ENCODE measurements at places on chromosomes 7 and 10.
A peak's percentile ranks its signal among the peaks of the same experiment; 100 is the strongest.

DNA sequence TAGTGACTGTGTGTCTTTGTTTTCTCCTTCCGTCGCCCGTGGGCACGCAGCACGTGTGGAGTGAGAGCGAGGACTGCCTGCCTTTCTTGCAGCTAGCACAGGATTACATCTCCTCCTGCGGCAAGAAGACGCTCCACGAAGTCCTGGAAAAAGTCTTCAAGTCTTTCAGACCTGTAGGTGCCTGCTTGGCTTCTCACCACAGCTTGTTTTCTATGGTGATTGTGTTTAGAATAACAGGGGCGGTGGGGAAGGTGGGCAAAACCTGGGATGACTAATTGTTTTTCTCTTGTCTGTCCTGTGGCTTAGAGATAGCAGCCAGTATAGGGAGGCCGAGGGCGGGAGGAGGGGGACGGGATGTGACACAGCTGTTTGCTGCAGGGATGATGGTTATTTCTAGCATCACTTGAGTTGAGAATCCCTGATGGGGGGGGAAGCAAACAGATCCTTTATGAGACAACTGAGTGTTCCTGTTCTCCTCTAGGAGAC, 11.4 kb downstream of the MTURN start:
- DNase-seq: no peak

DNA sequence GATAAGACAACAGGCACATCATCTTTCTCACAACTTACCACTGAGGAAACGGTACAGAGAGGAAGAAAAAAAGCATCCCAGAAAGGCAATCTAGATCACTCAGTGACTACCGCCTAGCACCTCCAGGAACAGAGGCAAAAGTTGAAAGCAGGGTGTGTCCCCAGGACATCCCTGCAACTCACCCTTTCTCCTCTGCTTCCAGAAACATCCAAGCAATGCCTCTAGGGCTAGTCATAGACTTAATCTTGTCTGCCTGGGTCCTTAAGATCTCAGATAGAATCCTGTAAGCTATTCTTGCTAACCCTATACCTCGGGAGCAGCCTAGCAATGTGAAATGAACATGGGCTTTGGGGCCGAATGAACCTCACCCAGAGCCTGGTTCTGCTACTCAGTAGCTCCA, 18.8 kb upstream of the PDCD4 start:
- no peak for DNase-seq

DNA sequence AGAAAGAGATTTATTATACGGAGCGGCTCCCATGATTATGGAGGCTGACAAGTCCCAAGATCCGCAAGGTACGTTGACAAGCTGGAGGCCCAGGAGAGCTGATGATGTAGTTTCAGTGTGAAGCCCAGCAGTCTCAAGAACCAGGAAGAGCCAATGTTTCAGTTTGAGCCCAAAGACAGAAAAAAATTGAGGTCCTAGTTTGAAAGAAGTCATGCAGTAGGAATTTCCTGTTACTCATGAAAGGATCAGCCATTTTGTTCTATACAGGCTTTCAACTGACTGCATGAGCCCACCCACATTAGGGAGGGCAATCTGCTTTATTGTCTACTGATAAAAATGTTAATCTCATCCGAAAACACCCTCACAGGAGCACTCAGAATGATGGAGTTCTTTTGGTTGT, 51.5 kb downstream of the CCDC71L start:
- peak; percentile 29 for DNase-seq

DNA sequence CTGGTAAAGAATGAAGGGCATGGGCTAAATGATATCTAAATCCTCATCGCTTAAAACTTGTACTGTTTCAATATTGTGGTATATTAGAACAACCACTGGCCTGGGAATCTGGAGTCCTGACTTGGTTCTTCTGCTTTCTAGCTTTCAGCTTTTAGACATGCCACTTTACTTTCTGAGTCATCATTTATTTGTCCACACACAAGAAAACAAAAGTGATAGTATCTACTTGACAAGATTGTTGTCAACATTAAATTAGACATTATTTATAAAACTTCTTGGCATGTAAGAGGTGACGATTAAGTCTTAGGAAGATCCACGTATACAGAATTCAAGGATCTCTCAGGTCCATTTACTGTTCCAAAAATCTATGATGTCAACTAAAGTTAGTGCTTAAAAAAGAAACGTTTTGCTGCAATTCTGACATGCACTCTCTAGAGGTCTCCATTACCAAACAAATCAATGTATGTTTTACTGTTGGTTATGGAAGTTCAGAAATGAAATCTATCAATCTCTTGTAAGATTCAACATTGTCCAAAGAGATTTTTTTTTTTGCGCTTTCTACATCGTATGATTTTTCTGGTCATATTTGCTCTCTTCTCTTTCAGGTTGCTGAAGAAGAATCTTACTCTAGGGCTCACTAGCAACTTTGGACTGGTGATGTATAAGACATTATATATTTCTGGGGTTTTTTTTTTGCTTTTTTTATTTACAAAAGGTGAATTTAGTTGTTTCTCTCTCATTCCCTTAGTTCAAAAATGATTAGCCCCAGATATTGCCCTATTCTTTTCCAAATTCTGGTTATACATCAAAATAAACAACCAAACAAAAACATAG, 53.6 kb upstream of the DYNC1I1 start:
- peak; percentile 1 for DNase-seq

DNA sequence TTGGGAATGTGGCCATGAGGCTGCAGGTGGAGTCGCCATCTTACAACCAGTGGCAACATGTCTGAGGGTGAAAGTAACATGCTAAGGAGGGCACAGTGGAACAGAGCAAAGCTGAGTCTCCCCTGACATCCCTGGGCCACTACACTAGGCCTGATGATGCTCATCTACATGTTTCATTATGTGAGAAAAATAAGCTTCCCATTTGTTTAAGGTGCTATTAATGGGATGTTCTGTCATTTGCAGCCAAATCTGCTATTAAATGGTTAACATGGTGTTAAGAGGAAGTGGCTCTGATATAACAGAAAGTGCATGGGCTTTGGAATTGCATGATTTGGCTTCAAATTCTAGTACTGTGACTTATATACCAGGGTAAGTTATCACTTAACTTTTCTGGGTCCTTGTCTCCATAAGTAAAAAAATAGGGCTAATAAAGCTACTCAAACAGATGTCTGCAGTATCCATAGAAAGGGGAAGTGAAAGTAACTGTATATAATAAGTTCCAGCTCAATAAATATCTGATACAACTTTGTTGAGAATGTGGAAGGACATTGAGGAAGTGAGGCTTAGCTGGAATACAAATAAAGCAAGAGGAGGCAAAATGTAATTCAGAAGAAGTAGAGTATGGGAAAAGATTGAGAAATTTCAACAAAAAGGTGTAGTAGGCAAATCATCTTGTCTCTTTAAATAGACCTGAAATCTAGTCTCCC, 158.9 kb downstream of the RTKN2 start:
- no peak for DNase-seq

DNA sequence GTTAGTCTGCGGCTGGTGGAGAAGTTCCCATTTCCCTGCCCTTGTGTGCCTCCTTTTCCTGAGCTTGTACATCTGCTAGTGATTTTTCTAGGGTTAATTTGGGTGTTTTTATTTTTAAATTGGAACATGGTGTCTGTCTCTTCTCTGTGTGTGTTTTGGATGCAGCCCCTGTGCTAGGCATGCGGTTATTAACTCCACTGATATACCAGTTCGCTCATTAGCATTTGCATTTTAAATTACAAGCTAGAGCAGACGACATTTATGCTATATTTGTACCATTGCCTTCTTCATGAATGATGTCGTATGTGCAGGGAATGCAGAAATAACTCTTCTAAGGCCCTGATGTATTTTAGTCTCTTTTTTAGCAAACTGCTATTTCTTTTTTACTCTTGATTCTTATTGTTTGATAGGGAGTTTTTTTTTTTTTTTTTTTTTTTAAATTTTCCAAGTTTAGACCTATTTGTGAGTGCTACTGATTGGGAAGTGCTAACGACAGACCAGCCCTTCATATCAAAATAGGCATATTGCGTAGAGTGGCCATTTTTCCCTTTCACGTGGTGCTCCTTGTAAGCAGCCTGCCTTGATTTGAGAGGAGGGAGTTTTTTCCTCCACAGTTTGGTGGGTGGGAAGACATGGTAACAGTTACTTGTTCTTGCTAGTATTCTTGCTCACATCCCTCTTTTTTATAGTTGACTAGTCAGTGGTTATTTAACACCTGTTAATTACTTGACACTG, 89.6 kb downstream of the LRRC4 start:
- no peak for DNase-seq

- DNase-seq: no peak
These were observed 620.4 kb downstream of the GALNT17 start for GRCh38 chr7:71752171-71752935.

- no peak for DNase-seq
These were observed 1038.9 kb downstream of the GRM8 start for GRCh38 chr7:126213876-126214275.

DNA sequence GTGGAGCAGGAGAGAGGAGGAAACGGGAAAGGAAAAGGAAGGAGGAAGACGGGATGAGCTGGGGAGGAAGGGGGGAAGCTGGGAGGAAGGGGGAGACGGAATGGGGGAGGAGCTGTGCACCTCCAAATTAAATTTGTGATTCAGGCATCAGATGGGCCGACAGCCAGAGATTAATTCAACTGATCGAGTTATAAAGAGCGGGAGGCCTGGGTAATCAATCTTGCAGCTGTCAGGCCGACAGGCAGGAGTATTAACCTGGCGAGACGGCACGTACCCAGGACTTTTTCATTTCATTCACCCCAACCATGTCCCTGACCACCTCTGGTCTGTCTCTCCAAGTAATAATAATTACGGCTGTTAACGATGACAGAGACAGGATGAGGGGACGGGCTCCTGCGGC, 26.2 kb downstream of the KAZALD1 start:
- DNase-seq: no peak

- no peak for DNase-seq
These were observed 11.5 kb upstream of the OGA start for GRCh38 chr10:101829561-101830315.

- no peak for DNase-seq
These were observed 35.1 kb upstream of the COBL start for GRCh38 chr7:51351661-51352060.

DNA sequence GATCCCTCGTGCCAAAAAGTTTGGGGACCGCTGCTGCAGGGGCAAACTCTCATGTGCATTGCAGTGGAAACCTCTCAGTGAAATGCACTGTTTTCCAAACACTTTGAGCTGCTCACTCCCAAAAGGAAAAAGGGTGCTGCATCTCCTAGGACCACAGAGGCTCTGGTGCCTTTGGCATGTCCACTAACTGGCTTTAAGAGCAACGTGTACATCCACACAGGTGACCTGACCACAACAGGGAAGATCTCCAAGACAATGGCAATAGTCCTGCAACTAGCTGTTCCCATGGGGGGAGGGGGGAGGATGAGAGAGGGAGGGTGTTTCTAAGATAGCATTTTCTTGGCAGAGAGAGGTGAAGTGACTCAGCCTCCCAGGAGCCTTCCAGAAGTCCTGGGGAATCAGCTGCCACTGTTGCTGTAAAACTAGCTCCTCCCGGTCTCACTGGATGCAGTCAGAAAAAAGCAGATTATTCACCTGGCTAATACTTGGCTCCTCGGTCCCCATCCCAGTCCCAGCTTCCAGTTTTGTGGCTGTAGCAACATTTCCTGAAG, 181.7 kb downstream of the HECW1 start:
- peak; percentile 14 for DNase-seq

- DNase-seq: no peak
These were observed 747 bp downstream of the GDI2 start for GRCh38 chr10:5812283-5813090.

GRCh38 chr7:22444181-22444971, 55.6 kb downstream of the STEAP1B start:
- DNase-seq: no peak

- no peak for DNase-seq
These were observed 122.6 kb downstream of the MARCHF5 start for GRCh38 chr10:92413519-92413918.

- DNase-seq: no peak
These were observed 13.4 kb downstream of the SERPINE1 start for GRCh38 chr7:101140339-101140699.

GRCh38 chr10:43040482-43041256, 36.2 kb upstream of the RET start:
- no peak for DNase-seq

DNA sequence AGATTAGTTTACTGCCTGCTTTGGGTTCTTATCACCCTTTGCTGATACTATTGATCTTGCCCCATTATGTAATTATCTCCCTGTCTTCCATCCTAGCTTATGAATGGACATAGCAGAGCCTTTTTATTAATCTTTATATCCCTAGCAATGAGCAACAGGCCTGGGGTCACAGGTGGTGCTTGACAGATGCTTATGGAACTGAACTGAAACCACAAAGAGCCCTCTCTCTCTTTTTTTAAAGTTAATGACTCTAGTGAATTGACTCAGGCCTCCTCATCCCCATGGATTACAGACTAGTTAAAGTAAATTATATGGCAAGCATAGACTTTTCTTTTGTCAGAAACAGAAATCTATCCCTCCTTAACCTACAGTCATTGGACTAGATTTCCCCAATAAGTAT, 265.2 kb downstream of the PHTF2 start:
- DNase-seq: no peak

GRCh38 chr7:106032295-106032694, 69.2 kb downstream of the CDHR3 start:
- no peak for DNase-seq

- DNase-seq: no peak
These were observed 115.7 kb downstream of the ICA1 start for GRCh38 chr7:8146106-8146787.

GRCh38 chr10:129293991-129294700, 172.9 kb upstream of the MGMT start:
- no peak for DNase-seq

DNA sequence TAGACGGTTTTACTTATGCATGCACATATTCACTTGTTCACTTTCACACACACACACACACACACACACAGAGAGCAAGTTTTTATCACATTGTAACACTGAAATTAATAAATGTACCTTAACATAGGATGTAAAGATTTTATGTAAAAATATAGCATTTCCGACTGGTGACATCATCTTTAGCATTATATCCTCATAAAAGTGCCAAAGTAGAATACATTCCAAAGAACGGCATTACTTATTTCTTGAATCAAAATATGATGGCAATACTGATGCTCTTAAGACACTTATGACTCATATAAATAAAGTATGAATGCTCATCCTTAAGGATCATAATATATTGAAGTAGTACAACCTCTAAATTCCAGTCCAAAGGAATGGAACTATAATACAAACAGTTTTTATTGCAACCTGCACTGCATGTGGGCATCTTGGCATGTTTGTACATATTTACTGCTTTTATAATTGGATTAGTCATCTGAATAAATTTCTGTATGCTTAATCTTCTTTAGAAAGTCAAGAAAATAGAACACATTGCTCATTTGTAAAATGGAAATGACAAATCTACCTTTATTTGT, 290.0 kb upstream of the SEMA3A start:
- peak; percentile 35 for DNase-seq

- DNase-seq: no peak
These were observed 11.4 kb downstream of the ATG9B start for GRCh38 chr7:151012911-151013347.

GRCh38 chr7:44898039-44898438, 12.7 kb upstream of the PURB start:
- DNase-seq: no peak

GRCh38 chr7:107971100-107971499, 31.9 kb downstream of the LAMB1 start:
- no peak for DNase-seq

Data from AG09309 (cell line).